NCI-H1048 (cell line): ENCODE measurements at places on chromosomes 7 and 10.

GRCh38 chr7:19322002-19322401 is 176.8 kb upstream of the FERD3L start:
- DNase-seq, result no peak

GRCh38 chr7:128247108-128247507 is 6.0 kb downstream of the LEP start:
- DNase-seq, result no peak

DNA sequence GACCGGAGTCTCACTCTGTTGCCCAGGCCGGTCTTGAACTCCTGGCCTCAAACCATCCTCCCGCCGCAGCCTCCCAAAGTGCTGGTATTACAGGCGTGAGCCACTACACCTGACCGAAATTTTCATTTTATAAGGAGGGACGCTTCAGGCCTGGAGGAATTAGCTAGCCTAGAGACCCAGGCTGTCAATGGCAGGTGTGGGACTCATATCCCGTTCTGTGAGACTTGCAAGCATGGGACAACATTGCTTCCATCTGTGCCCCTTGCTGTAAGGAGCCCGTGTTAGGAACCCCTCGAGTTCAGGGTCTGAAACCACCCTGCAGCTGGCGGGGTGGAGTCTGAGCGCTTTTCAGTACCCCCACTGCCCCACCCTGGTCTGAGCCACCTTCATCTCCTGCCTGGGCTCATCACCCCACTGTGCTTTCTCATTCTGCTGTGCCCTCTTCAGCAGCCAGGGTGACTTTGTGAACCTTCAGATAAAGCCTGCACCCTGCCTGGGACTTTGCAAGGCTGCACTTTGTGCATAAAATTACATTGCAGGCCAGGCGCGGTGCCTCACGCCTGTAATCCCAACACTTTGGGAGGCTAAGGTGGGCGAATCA is 1.3 kb upstream of the DAGLB start:
- DNase-seq, result no peak

GRCh38 chr7:40721342-40721949 is 586.6 kb downstream of the SUGCT start:
- DNase-seq, result no peak

- no peak for DNase-seq
Measured at GRCh38 chr10:45454859-45455258, 80.8 kb downstream of the ALOX5 start.
